A172 (cell line): ENCODE measurements at places on chromosomes 3 and 15.

- peak; percentile 3 for DNase-seq
Observed at GRCh38 chr15:79769069-79769481, 127.7 kb downstream of the MTHFS start.

DNA sequence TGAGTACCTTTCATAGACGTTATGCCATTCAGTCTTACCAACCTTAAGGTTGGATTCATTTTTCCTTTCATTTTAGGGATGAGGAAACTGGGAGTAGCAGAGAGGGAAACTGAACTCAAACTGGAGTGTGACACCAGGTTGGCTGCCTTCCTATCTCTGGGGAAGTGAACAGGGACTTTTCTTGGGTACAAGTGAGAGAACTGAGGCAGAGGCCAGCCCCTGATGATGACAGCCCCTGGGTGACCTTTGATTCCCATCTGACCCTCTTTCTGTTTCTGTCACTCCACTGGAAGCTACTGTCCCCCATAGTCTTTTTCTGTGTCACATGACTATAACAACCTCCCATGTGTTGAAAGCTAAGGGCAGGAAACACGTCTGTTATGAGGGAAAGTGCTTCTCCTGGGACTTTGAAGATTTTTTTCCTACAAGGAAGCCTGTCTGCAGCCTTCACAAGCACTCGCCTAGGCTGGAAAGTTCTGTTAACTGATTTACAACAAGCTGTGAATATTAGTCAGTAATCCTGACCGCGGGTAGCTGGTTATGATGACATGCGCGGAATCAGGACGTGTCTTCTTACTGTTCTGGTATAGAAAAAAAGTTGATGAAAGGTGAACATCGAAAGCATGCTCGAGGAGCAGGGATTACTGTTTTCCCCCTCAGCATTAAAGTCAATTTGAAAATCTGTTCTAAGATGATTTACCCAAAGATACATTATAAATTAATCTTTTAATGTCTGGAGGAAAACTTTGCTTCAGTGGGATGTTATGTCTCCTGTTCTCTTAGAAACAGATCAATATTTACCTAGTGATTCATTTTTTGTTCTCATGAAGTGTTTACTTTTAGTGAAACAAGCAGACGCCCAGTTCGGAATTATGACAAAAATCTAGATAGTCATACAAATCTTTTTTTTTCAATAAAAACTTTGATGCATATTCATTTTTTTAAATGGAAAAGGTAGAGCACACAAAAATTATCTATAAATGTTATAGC lies 31.5 kb downstream of the ABHD2 start:
- no peak for DNase-seq

- DNase-seq, result no peak
Observed at GRCh38 chr3:56785499-56785898, 16.2 kb downstream of the ARHGEF3 start.

GRCh38 chr3:108524537-108524936 lies 14.1 kb upstream of the MYH15 start:
- no peak for DNase-seq

- DNase-seq, result peak; percentile 17
Observed at GRCh38 chr3:23079976-23080375, 123.2 kb upstream of the UBE2E2 start.

DNA sequence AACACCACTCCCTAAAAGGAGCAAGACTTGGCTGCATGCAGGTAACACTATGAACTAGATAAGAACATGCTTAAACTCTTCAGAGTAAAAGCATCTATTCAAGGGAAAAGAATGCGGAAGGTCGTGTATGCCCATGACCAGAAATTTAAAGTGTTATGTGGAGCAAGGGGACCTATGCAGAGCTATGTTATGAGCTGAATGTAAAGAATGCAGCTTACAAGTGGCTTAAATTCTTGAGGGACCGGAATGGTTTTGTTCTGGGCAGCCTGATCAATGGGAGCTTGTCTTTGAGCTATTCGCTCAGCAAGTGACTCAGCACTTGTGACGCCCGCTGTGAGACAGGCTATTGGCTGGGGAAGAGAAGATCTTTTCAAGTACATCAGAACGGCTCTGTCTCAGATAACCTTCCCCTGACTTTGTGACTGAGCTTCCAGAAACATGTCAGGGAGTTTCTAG lies 367.5 kb upstream of the THBS1 start:
- DNase-seq, result peak; percentile 96

DNA sequence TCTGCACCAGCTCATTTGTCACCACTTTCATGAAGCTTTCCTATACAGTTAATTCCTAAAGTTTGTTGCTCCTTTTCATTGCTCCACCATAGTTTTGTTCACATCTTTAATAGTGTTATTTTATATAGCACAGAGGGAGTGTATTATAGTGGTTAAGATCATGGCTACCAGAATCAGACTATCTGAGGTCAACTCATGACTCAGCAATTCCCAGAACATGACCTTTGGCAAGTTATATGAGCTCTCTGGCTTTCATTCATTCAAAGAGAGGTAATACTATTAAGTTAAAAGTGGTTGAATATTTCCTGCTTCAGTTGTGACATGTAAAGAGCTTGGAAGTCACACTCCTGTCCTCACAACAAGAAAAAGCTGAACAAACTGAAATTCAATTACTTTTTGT lies 1073.5 kb downstream of the NAALADL2 start:
- DNase-seq, result peak; percentile 10
